Non-pigmented ciliary epithelial cell (primary cell): ENCODE measurements at places on chromosomes 5 and 9.
A peak's percentile ranks its signal among the peaks of the same experiment; 100 is the strongest.

DNA sequence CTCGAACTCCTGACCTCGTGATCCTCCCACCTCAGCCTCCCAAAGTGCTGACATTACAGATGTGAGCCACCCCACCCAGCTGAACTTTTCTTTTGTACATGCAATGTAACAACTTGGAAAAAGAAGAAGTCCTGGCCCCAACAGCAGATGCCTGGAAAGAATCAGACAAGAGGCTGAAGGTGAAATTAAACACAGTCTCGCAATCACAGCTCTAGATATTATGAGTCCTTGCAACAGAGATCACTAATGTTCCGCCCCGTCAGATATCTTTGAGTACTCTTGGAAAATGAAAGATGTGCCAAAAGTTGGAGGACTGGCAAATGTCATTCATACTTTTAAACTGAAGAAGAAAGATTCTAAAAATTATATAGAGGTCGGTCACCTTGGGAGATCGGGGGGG lies 254.3 kb downstream of the GLIS3 start:
- DNase-seq = no peak

- DNase-seq = no peak
These were observed 202.2 kb downstream of the GADD45G start for GRCh38 chr9:89807101-89807395.

- no peak for DNase-seq
These were observed 50.8 kb downstream of the DMRT2 start for GRCh38 chr9:1100945-1101344.

- DNase-seq = no peak
These were observed 48.9 kb downstream of the ERMP1 start for GRCh38 chr9:5783982-5784381.

DNA sequence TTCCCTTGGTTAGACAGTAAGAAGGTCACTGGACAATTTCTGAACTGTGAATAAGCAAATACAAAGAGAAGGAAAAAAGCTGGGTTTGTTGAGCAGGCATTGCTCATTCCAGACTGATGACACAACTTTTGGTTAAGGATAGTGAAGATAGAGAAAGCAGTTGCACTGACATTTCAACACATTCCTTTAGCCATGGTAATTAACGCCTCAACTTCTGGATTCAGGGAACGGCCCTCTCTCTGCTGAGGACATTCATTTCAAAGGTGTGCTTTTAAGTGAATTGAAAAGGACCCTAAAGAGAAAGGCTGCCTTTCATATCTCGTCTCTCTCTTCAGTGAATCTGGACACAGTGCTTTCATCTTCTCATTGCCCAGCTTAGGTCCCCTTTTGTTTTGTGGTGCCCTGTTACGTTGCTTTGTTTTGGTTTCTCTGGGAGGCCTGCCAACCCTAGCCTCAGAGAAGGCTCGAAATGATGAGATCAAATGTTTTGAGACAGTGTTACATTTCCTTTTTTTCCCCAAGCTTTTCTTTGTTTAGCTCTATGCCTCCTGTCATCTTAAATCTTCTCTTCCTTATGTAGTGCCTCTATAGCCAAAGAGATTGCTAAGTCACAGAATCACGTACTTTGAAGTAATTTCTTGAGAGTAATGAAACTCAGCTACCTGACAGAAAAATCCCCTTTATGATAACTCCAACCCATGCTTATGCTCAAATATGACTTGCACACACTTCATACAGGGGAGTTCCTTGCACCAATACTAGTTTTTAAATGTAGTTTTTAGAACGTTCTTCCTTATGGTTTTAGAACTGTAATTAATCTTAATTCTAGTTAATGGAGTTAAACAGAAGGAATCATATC lies 94.4 kb upstream of the IFNE start:
- peak; percentile 89 for DNase-seq

DNA sequence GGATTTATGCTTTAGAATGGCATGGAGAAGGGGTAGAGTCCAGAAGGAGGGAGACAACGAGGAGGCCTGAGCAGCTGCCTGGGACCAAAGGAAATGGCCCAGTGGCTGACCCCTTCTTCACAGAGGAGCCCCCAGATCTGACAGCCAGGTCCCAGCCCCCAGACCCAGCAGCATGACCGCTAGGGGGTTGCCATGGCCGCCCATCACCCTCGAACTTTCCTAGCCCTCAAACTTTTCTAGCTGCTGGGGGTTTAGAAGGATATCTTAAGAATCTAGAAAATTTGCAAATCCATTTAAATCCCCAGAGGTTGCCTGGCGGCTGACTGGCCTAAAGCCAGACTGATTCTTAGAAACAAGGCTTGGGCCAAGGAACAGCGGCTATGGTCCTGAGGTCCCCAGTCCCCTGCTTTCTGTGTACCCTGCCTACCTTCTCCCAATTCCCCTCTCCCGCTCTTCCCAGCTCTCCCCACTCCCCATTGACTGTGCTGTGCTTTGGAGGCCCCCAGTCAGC lies 972 bp downstream of the PDGFRB start:
- no peak for DNase-seq

- DNase-seq = no peak
These were observed 142.7 kb downstream of the C5orf15 start for GRCh38 chr5:133825631-133826289.

GRCh38 chr5:96720408-96720807 lies 58.2 kb downstream of the CAST start:
- DNase-seq = no peak

DNA sequence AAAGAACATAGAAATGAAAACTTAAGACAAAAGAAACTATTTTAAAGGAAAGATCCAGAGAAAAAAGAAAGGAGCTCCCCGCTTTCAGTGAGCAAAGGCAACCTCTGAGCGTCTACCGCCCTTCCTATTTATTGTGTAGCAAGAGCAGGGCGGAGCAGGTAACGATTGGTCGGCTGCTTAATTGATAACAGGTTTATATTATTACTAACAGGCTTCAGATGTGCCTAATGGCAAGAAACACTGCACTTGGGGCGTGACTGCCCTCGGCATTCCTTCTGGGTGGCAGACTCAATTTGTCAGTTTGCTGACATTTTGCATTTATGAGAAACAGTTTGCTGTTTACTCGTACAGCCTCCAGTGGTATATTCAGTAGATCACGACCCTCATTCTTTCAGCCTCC lies 482.7 kb upstream of the C9orf72 start:
- no peak for DNase-seq

- peak; percentile 73 for DNase-seq
These were observed 109.8 kb downstream of the HMHB1 start for GRCh38 chr5:143921525-143922311.
